ENCODE measurements at places on chromosomes 11 and 22. TPM values are rescaled to one million over a fixed set of nuclear protein-coding genes. Genes with fewer than 3 reads are reported as not detected.

MMP12 gene
- total RNA-seq = not detected

TP53AIP1 gene
- total RNA-seq = 0.34 TPM

MOV10L1 gene
- total RNA-seq = 0.34 TPM

MS4A6A gene
- total RNA-seq = not detected

CD3G gene
- 0.39 TPM for total RNA-seq

MYO7A gene
- total RNA-seq = 11.6 TPM

PDGFD gene
- 0.49 TPM for total RNA-seq

CRYBB2 gene
- not detected for total RNA-seq

TRIM6 gene
- total RNA-seq = 0.64 TPM

SLC35F2 gene
- total RNA-seq = 3.5 TPM

SULT4A1 gene
- total RNA-seq = 79.5 TPM

WNT11 gene
- total RNA-seq = 0.37 TPM

CALCB gene
- 0.74 TPM for total RNA-seq

PTPRJ gene
- 2.4 TPM for total RNA-seq

ARHGAP8 gene
- 0.59 TPM for total RNA-seq

MMP11 gene
- total RNA-seq = 28.8 TPM

ZBTB16 gene
- 9.0 TPM for total RNA-seq

SEPTIN5 gene
- 96.0 TPM for total RNA-seq

LINC01488 gene
- not detected for total RNA-seq

C11orf87 gene
- total RNA-seq = 0.27 TPM

SERHL2 gene
- 4.4 TPM for total RNA-seq

MRGPRX3 gene
- not detected for total RNA-seq

KRTAP5-9 gene
- total RNA-seq = 0.76 TPM

RSF1 gene
- 97.6 TPM for total RNA-seq

TTC28 gene
- 55.6 TPM for total RNA-seq

OR10A2 gene
- not detected for total RNA-seq

PLAAT2 gene
- not detected for total RNA-seq

PLET1 gene
- total RNA-seq = not detected

ACRV1 gene
- total RNA-seq = not detected

NXPE4 gene
- total RNA-seq = not detected

PPFIBP2 gene
- 1.5 TPM for total RNA-seq

APOBEC3C gene
- 0.71 TPM for total RNA-seq

KIAA0930 gene
- total RNA-seq = 170 TPM

OR51B2 gene
- total RNA-seq = not detected

CCDC34 gene
- total RNA-seq = 3.5 TPM

HTR3B gene
- not detected for total RNA-seq

ZDHHC13 gene
- total RNA-seq = 21.9 TPM

FBXO3 gene
- total RNA-seq = 30.5 TPM

INS gene
- total RNA-seq = not detected

INPP5J gene
- total RNA-seq = 15.4 TPM

NRGN gene
- 28.9 TPM for total RNA-seq

ART5 gene
- not detected for total RNA-seq

MCAT gene
- total RNA-seq = 12.7 TPM

NCAPH2 gene
- total RNA-seq = 52.9 TPM

PHOX2A gene
- total RNA-seq = 12.0 TPM

BIK gene
- 17.3 TPM for total RNA-seq

MFNG gene
- 61.1 TPM for total RNA-seq

SERPING1 gene
- 46.1 TPM for total RNA-seq

RIC8A gene
- total RNA-seq = 95.5 TPM
